ENCODE measurements at places on chromosomes 5 and 9.
A peak's percentile ranks its signal among the peaks of the same experiment; 100 is the strongest.

GRCh38 chr5:4907571-4907970, 232.6 kb upstream of the ADAMTS16 start:
- DNase-seq = no peak

- DNase-seq = no peak
Observed at GRCh38 chr5:55151923-55152842, 7.8 kb upstream of the GPX8 start.

GRCh38 chr9:94680621-94681020, 41.3 kb upstream of the FBP1 start:
- DNase-seq = no peak

DNA sequence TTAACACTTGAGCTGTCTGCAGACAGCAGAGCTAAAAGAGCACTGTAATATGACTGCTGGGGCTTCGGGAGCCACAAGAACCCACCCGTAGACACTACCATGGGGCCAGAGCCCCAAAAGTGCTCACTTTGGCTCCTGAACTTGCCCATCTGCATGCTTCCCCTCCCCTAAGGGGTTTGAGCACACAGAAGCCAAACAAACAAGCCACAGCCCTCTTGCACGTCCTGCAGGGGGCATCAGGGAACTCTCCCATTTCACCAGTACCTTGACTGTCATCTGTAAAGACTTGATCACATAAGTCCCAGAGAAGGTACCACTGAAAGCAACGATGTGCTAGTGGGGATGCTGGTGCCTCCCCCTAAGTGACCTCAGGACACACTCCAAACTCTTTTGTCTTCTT, 681.8 kb downstream of the SEMA5A start:
- DNase-seq = no peak

- no peak for DNase-seq
Observed at GRCh38 chr9:5874048-5874447, 16.6 kb upstream of the MLANA start.

DNA sequence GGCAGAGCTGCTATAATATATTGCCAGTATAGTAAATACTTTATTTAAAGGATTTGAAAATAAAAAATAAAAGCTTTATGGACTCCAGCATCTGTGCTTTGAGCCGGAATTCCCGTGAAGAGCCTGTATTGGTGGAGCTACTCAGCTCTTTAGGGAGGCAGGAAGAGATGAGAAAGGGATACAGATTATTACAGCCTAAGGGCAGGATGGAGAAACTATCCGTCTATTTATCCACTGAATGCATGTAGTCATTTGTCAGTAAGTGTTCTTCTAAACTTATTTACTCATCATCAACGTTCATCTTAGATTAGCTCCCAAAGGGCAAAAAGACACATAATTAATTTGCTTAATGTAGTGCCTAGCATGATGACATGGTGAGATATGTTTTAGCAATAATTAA, 48.4 kb downstream of the SLC1A1 start:
- DNase-seq = no peak

DNA sequence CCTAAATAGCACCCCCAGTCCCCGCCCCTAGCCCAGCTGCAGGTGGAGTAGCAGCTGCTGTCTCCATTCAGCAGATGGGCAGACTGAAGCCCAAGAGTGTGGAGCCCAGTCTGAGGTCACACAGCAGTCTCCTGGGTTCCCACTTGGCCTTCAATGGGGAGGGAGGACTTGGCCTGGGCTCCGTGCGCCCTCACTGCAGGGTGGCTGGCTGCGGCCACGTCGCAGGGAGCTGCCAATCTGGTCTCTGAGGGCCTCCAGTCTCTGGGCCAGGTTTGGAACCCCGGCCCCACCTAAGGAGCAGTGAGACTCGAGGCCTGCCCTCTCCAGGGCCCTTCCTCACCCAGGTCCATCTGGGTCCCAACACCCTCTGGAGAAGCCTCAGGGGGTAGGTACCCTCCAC, 7.4 kb downstream of the KIF12 start:
- DNase-seq = no peak

DNA sequence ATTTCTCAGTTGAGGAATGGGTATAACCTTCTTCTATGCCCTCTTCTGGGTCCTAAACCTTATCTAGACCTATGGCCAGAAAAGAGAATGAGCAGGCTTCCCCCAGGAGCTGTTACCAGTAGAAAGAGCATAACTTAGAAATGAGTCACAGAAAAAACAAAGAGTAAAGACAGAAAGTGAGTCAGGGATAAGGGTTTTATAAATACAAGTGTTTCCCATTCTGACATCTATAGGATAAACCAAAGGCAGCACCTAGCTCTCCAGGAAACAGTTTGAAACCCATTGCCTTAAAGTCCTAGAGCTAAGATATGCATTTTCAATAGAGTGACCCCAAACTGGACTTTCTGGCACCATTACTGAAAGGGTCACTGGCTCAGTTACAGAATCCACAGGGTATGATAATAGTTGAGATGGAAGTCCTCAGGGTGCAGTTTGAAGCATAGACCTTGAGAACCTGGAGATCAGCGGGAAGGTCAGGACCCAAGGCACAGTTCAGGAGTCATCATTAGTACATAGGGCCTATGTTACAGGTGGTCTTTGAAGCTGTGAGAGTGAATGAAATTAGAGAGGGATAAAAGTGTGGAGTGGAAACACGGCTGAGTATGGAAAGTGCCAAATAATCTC, 42.7 kb upstream of the LIFR start:
- no peak for DNase-seq

DNA sequence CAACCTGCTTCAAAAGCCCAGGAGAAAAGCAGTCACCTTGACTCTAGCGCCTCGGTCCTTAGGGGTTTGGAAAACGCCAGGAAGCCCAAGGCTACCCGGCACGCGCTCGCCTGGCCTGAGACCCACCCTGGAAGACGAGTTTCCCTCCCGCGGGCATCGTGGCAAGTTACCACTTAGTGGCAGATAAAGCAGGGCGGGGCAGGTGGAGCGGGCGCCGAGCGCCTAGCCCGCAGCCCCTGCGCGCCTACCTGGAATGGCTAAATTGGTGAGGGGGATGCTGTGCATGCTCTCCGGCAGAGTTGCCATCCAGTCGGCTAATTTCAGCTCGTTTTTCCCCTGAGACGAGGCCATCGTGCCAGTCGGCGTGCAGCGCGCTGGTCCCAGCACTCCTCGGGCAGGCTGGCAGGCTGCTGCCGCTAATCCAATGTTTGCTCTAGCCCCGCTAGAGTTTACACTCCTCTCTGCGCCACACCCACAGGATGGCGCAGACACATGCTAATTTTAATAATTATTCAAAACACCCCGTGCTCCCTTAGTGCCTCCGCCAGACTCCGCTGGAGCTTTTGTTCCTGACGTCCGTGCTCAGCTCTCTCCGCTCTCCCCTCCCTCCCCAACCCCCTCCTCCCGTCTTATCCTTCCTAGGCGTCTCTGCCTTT, at the start of gene PLCXD3:
TSS of gene PLCXD3 (minus strand) at position 426 of the 656 bp plus-strand sequence. CDS start at position 351, 75 bp downstream.
- no peak for DNase-seq

GRCh38 chr5:24226479-24226878, 418.3 kb downstream of the CDH10 start:
- DNase-seq = no peak

DNA sequence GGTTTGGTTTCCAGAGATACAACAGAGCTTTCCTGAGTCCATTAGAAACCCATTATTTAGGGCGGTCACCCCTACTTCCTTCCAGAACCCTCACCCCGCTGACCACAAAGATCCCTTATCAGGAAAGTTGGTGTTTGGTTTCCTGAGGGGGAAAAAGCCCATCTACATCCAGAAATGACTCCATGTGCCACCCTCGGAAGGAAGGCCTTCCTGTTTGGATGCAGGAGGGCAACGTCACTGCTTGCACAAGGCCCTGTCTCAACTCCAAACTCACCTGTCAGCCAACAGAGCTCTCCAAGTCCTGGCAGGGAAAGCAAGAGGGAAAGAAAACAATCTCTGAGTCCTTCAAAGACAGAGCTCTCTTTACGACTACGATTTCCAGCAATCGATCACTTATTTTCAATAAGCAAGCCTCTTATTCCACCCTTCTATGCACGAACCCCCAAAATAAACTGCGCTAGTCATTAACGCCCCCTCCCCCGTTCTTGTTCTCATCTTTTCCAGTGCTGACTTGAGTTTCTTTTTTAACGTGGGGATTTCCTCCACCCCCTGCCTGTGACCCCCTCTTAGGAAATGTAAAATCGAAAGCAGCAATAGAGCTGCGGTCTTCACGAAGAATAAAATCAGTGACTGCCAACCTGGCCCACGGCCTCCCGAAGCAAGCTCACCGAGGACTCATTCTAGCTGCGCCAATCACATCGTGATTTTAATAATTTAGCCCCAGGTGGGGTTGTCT, 35.7 kb upstream of the NTNG2 start:
- peak; percentile 7 for DNase-seq

GRCh38 chr5:95590880-95591279, 29.0 kb upstream of the GPR150 start:
- DNase-seq = no peak

GRCh38 chr5:156686796-156687195, 163.3 kb upstream of the PPP1R2B start:
- DNase-seq = no peak

DNA sequence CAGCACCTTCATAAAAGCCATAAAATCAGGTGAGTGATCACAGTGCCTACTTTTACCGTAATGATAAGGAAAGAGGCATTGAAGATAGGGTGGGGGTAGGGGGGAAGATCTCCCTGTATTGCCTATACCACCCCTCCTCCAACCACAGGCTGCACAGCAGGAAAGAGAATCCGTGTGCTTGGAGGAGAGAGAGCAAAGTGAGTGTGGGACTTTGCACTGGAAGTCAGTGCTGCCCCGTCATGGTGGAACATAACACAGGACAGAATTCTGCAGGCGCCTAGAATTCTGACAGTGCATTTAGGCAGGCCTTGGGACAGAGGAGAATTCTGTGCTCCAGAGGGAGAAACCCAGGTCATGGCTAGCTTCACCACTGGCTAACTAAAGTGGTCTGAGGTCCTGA, 3.5 kb upstream of the C5 start:
- DNase-seq = no peak

DNA sequence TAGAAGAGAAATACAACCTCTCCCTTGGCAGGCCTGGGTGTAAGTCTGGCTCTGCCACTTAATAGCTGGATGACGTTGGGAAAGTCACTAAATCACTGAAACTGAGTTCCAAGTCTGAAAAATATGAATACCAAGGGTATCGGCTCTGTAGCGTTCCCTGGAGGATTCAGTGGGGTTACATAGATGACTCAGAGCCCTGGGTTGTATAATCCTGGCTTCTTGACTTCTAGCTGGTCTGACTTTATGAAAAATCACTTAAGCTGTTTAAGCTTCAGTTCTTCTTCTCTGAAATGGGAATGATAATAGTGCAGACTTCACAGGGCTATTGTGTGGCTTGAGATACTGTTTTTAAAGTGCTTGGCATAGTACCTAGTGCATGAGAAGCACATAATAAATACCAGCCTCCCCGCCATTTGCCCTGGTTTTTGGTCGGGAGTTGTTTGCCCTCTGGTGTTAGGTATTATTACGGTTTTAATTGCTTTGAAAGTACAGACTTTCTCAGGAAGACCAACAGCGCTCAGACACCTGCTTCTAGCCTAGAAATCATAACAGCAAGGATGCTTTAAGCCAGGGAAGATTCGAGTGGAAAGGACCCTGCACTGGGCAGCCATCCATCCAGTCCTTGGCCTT, 43.0 kb downstream of the CYFIP2 start:
- no peak for DNase-seq

DNA sequence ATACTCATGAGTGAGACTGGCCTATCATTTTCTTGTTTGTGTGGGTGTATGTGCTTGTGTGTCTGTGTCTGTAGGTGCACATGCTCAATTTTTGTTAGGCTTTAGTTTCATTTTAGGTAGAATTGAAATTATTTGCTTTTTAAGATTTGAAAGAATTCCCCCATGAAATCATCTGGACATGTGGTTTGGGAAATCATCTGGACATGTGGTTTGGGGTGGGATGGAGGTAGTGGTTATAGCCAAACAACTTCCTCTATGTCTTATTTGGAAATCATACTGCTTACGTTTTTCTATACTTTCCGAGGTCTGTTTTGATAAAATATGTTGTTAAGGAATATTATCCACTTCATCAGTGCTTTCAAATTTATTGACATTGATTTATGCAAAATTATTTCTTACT, 485.4 kb upstream of the CLINT1 start:
- DNase-seq = no peak

- DNase-seq = no peak
Observed at GRCh38 chr9:21608200-21608599, 126.1 kb upstream of the IFNE start.

DNA sequence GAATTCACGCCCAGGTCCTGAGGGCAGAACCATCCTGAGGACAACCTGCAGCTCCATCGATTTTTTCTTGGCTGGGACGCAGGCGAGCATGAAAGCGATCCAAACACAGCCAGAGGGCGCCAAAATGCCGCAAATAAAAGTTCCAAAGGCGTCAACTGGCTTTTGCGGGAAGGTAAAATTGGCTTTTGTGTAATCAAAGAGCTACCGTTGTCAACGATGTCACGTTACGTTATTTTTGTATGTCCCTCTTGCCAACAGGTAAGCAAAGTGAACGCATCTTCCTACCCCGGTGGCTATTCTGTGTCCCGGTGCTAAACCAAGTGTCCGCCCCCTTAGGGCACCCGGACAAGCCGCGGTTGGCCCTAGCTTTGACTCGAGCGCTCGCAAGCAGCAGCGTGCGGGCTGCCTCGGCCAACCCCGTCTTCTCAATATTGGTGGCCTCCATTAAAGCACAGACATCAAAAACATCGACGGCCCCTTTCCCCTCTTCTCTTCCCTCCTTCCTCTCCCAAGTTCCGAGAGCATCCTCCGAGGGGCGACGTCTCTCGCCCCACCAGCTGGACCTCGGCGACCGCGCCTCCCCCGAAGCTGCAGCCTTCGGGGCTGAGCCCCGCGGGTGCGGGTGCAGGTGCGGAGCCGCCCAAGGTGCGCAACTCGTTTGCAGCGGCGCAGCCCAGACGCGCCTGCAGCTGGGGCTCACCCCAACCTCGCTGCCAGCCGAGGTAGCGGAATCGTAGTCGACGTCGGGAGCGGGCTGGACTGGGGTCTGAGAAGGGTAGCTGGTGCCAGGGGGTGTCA, 1.1 kb upstream of the BASP1 start:
- DNase-seq = peak; percentile 33

- DNase-seq = no peak
Observed at GRCh38 chr5:177509381-177509951, at the start of gene DOK3. Gene DOK3 (minus strand): TSS chr5:177509826. CDS start chr5:177509540, 286 bp downstream.

DNA sequence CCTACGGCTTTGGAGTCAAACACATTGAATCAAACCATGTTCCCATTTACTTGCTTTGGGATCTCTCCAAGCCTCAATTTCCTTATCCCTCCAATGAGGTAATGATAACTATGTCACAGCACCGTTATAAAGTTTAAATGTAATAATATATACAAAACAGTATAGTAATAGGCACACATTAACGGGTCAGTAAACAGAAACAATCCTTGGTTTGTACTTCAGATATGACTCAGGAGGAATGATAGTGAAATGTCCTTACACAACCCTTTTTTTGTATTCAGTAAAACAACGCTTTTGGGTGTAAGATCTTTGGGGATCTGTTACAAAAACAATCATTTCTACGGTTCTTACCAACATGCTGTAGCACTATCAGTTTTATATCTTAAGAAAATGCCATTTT, 178.5 kb upstream of the GNA14 start:
- DNase-seq = no peak

Measured in stimulated activated CD4-positive, alpha-beta T cell treated with anti-CD3 and anti-CD28 coated beads, Interleukin-1b, Interleukin-23, amount 100 ng/mL, for 24 hours (primary cell).